ENCODE measurements at places on chromosomes 3 and 15.
A peak's percentile ranks its signal among the peaks of the same experiment; 100 is the strongest.

GRCh38 chr3:20376665-20377217 is 190.7 kb upstream of the SGO1 start:
- DNase-seq = no peak

GRCh38 chr3:113844622-113845222 is 6.1 kb downstream of the GRAMD1C start:
- no peak for DNase-seq

GRCh38 chr3:143122089-143122430 is 2.5 kb downstream of the CHST2 start:
- DNase-seq = no peak

DNA sequence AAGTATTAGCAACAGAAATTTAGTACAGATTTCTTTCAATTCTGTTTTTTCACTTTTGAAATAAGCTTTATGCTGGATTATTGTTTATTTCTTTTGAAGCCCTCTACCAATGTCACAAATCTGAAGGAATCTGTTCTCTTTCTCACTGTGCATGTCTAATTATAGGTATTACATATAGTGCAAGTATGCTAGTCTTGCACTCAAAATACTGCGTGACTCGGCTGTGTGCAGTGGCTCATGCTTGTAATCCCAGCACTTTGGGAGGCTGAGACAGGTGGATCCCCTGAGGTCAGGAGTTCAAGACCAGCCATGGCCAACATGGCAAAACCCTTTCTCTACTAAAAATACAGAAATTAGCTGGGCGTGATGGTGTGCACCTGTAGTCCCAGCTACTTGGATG is 95.8 kb upstream of the PLAAT1 start:
- no peak for DNase-seq

DNA sequence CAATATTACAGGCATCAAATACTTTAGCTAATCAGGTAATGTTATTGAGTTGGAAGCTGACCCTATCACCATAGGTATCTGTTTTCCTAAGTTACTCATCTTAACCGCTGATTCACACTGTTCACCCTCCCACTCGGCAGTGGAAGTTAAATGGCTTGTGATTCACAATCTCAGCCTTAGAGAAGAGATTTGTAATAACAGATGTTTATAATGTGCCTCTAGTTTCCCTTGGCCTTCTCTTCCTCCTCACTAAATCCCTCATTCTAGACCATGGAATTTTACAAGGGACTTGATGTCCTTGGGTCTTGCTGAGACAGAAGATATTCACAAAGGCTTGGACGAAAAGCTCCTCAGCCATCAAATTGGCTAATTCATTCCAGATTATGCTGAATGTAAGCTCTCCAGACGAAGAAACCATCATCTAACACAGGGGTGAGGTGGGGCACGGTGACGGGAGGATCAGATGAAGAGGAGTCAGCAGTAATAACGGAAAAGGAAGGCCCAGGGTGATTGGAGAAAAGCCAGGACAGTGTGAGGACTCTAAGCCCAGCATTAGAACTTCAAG is 931.7 kb downstream of the MCTP2 start:
- DNase-seq = peak; percentile 85

DNA sequence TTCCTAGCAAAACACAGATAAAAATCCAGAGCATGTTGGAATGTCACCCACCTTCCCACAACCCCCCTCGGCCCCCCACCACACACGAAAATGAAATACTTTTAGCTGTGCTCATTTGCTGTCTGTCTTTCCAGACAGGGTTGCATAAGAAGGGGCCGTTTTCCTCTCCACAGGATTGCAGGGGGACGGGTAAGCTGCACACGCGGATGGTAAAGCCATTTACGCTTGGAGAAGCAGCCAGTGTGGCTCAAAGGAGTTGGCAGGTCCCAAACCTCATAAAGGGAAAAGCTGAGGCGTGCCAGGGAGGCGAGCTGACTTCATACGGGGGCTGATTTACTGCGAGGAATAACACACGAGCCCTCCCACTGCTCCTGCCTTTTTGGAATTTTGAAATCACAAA is 47.4 kb upstream of the ITGA11 start:
- no peak for DNase-seq

- DNase-seq = no peak
These were observed 65.5 kb downstream of the ARHGAP31 start for GRCh38 chr3:119359476-119360326.

DNA sequence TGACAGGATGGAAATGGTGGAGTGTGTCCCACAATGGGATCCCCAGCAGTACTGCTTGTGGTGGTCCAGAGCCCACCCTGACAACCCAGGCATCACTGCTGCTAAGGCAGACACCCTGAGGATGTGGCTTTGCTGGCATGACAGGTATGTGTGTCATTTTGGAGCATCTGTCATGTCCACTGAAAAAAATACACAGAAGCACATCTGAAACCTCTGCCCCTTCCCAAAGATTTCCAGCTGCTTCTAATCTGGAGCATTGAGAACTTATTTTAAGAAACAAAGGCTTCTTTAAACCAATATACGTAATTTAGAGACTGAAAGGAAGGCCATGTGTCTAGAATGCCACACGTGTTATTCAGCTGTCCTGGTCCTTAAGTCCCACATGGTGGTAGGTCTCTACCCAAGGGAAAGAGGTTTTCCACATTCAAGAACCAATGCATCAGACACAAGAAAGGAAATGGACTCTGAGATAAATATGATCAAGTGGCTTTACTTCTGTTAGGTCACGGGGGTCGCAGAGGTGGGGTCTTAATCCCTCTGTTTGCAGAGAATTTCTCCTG is 88.3 kb downstream of the PDZRN3 start:
- DNase-seq = no peak

- DNase-seq = no peak
These were observed 226.2 kb upstream of the ST8SIA2 start for GRCh38 chr15:92167451-92167850.

DNA sequence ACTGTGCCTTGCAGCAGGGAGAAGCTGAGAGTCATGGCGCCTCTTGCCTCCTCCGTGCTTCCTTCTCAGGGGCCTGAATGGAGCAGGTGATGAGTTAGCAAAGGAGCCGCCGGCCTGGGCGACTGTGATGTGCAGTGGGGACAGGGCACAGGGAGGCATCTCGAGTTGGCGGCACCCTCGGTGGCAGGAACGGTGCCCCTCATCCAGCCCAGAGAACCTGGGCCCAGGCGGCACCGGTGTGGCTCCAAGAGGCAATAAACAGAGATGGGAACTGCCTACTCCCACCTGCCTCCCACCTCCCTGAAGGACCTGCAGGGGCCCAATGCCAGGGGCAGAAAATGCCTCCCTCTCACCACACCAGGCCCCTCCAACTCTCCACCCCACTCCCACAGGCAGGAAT is 6.2 kb downstream of the SLC41A3 start:
- no peak for DNase-seq

DNA sequence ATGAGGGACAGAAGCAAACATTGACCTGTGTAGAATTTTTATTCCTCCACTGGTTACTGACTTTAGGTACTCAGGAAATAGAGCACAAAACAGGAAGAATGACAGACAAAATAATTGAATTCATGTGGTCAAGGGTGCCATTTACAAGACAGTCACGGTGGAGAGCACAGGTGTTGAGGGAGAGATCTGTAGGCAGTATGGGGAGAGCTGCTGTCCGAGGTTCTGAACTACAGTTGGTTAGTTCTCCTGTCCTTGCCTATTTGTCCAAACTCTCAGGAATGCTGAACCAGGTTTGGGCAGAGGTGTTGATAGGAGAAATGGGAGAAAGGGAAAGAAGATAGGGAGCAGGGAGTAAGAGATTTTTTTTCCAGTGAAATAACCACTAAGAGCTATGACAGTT is 178.5 kb upstream of the ZBTB20 start:
- DNase-seq = peak; percentile 71

GRCh38 chr3:194333212-194333980 is 17.7 kb downstream of the CPN2 start:
- peak; percentile 61 for DNase-seq

- no peak for DNase-seq
These were observed 63.3 kb upstream of the STRIT1 start for GRCh38 chr3:155356594-155357370.

DNA sequence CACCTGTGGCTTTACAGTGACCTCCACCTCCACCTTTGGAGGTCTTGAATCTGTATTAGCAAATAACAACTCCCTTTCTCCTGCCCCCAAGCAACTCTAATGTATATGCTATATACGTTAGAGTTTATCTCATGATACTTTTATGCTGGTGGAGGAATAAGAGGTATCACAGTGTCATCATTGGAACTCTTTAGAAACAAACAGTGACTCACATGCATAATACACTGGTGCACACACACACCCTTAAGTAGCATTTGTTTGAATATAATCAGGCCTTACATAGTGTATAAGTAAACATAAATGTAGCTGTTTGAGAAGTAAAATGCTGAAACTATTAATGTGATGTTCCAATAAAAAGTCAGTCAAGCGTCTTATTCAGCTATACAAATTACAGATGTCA is 280.2 kb upstream of the C2CD4B start:
- DNase-seq = no peak

- DNase-seq = no peak
These were observed 573.0 kb downstream of the TUSC7 start for GRCh38 chr3:117282566-117282965.

DNA sequence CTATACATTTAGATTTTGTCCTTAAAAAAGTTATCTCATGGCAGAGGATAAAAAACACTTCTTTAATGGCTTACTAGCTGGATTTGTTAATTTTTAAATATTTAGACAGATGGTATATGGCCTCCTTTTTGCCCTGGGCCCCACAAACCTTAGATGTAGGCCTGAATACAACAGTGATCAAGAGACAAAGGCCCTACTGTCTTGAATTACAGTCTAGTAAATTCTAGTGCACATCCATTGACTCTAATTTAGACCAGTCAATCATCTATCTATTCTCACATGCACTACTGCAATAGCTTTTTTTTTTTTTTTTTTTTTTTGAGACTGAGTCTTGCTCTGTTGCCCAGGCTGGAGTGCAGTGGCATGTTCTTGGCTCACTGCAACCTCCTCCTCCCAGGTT is 452.8 kb downstream of the FHIT start:
- DNase-seq = no peak

DNA sequence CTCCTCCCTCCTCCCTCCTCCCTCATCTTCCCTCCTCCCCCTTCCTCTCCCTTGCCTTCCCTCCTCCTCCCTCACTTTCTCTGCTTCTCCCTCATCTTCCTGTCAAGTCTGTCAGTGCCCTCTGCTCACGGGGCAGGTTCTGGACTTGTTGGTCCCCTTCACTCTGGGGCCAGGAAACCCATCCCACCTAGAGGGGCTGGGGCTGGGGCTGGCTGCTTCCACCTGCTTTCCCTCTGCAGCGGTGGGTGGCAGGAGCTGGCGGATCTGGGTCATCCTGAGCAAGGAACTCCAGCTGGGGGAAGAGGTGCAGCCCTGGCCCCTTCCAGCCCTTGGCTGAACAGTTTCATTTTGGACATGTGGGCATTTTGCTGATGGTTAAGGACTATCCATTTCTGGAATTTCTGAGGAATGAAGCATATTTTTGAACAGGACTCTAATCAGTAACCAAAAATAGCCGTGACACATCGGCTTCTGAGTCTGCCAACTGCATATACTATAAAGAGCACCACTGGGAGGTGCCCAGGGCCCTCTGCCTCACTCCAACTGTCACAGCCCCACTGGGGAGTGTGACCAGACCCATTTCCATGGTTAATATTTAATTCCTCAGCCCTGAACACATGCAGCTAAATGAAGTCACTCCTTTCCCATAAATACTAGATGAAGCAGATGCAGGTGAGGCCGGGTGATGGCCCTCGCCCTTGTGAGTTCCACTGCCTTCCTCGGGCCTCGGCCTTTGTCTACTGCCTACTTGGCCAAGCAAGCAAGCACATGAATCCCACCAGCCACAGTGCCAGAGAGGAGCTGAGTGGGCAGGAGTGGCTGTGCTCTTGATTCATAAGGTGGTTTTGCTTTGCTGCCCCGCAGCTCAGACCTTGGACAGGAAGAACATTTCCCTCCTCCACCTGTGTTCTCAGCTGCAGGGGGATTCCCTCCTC is 39.8 kb downstream of the CHDH start:
- no peak for DNase-seq

- DNase-seq = no peak
These were observed 176.8 kb downstream of the MEGF11 start for GRCh38 chr15:66076591-66077319.

DNA sequence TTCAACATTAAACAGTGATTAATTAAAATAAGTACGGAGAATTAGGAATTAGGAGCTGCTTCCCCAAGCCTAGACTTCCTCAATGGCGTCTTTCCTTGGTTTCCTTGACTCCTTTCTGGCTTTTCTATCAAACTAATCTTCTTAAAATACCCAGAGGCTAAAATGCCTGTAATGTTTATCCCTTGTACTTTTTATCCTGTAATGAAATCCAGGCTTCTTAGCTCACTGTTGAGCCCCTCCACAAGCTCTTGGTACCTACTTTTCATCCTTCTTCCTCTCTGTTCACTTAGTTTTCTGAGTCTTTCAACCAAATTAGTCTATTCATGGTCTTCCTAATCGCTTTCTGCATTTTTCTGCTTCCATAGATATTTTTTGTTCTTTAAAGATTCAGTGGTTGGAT is 6.9 kb upstream of the UBE2E1 start:
- no peak for DNase-seq

DNA sequence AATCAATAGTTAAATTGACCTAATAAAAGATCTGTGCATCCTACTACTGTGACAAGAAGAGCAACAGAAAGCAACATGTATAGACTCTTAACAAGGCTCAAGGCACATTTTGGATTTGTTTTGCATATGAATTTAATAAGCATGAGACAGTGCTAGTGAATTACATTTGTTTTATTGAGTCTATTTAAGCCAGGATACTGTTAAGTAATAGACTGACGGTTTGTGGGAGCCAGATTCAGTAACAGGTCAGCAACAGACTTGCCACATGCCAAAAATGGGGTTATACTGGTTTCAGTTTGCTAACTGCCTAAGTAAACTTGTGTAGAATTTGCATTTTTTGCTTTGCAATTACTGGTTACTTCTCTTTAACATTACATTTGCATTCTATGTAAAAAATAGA is 54.0 kb downstream of the MBNL1 start:
- DNase-seq = no peak

DNA sequence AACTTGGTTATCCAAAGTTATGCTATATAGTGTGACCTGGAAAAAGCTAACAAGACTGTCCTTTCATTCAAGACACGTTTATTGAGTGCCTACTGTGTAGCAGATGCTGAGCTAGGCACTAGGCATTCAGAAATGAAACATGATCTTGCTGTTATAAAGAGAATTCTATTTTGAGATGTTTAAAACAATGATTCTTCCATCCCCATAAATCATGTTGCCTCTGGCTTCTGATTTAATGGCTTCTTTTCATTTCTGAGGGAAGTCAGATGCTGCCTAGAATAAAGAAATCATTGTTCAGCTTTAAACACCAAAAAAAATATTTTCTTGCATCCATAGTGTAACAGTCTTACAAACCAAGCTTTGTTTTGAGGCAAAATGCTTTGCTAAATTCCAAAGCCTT is 620.9 kb upstream of the UBE2E2 start:
- no peak for DNase-seq

DNA sequence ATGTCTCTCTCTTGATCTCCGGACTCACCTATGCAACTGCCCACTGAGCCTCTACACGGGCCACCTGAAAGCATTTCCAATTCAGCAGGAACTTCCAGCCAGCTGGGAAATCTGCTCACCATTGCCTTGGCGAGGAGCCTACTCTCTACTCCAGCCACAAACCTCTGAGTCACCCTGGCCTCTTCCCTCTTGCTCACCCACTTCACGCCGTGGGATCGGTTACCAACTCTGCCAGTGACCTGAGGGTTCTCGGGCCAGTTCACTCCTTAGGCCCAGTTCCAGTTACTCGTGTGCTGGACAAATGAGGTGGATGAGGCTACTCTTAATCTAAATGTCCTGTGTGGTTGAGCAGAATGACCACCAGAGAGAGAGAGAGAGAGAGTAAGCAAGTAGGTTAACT is 70.1 kb downstream of the CEMIP start:
- peak; percentile 33 for DNase-seq

GRCh38 chr15:32641517-32642059 is at the start of gene SCG5:
TSS of gene SCG5 (plus strand) at chr15:32641710. CDS start at chr15:32643593, 1,883 bp downstream.
- DNase-seq = no peak
